ENCODE measurements at places on chromosomes 6 and 20. TPM values are rescaled to one million over a fixed set of nuclear protein-coding genes. Genes with fewer than 3 reads are reported as not detected.
A peak's percentile ranks its signal among the peaks of the same experiment; 100 is the strongest.

- no peak for DNase-seq
Observed at GRCh38 chr20:37537505-37537904, 9.8 kb upstream of the BLCAP start.

DNA sequence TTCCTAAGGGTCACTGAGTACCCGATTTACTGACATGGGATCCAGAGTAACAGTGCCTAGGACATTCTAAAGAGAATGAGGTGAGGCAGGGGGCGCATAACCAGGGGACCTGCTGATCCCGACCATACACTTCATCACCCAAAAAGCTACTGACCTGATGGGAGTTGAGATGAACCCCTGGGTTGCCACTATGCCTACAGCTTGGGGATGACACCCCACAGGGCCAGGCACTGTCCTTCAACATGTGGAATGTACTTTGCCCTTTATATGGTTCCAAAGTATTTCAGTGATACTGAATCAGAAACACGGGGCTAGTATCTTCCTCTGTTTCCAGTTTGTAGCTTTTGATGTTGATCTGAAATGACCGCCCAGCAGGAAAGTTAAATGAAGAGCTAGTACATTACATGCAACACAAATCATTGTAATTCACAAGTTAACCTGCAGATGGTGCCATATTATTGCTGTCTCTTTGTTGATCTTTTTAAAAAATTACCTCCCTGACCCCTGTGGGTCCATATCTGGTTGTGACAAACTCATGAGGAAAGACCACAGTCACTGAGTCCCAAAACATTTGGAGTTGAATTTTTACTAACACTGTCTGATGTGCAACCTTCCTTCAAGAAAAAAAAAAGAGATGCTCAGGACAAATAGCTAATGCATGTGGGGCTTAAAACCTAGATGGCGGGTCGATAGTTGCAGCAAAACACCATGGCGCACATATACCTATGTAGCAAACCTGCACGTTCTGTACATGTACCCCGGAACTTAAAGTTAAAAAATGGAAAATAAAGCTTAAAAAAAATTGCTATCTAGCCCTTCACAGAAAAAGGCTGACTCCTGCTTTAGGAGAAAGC lies 42.7 kb upstream of the GCNT2 start:
- DNase-seq, result peak; percentile 45

The GDAP1L1 gene
- 0.13 TPM for total RNA-seq

The PRDM1 gene
- 2.4 TPM for total RNA-seq

GRCh38 chr6:82511546-82511945 lies 147.9 kb downstream of the TPBG start:
- DNase-seq, result no peak

The CTAGE9 gene
- not detected for total RNA-seq

DNA sequence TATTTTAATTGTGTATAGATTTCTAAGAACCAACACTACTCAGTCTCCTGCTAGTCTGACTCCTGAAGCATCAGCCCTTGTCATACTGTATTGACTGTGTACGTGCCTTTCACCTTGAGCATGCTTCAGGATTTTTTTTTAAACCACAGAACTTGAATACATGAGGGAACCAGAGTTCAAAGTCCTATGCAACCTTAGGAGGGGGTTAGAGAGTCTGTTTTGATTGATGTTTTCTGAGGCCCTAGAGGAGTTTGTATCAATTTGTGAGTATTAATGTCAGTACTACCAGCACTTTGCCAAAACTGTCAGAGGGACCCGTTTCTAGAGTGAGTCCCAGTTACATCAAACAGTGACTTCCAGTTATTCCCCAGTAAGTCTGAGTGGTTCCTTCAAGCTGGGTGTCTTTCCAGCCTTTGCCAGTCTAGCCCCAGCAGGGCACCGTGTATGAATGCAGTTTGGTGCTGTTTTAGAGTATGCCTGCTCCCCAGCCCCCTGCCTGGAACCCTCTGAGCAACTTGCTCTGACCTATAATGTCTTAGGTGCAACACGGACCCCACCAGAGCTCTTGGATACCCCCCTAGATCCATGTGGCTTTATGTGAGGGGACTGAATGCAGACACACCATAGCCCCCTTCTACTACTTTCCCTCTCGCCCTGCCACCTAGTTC lies 8.5 kb downstream of the TP53INP2 start:
- no peak for DNase-seq

The YTHDF1 gene
- 23.8 TPM for total RNA-seq

DNA sequence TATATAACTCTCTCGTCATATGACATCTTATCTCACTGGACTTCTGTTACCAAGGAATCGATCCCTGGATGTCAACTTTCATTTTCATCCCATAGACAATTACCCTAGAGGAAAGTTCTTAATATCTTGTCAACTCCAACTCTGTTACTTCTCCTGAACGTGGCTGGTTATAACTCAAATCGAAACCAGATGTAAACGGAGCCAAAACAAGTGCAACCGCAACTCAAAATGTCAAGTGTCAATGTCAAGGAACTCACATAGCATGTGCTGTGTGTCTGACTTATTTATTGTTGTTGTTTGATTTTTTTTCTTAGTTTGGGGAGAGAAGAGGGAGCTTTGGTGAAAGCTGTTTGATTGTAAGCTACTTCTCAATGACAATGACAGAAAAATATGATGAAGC lies 108.6 kb downstream of the VIP start:
- no peak for DNase-seq

DNA sequence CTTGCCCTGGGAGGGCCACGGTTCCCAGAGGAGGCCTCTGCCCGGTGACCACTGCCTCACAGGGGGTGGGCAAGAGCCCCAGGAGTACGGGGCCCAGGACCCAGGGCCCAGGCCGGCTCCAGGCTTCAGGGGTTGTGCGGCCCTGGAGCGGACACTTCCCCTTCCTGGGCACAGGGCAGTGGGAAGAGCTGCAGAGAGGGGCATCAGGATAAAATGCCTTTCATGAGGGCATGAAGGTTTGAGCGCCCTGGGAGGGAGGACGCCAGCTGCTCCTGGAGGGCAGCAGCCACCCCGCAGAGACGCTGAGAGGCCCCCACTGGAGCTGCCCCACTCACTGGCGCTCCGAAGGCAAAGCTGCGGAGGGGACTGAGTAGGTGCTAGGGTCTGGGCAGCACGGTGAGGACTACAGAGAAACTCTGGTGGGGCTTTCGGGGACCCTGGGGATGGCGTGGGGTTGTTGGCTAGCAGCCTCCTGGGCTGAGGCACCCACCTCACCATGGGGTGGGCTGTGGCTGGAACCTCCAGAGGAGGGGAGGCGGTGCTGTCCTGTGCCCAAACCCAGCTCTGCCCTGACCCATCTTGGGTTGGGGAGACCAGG lies 10.4 kb downstream of the LAMA5 start:
- no peak for DNase-seq

The ESR1 gene
- 0.23 TPM for total RNA-seq

- DNase-seq, result peak; percentile 88
Observed at GRCh38 chr6:31663961-31664789, 622 bp downstream of the GPANK1 start.

DNA sequence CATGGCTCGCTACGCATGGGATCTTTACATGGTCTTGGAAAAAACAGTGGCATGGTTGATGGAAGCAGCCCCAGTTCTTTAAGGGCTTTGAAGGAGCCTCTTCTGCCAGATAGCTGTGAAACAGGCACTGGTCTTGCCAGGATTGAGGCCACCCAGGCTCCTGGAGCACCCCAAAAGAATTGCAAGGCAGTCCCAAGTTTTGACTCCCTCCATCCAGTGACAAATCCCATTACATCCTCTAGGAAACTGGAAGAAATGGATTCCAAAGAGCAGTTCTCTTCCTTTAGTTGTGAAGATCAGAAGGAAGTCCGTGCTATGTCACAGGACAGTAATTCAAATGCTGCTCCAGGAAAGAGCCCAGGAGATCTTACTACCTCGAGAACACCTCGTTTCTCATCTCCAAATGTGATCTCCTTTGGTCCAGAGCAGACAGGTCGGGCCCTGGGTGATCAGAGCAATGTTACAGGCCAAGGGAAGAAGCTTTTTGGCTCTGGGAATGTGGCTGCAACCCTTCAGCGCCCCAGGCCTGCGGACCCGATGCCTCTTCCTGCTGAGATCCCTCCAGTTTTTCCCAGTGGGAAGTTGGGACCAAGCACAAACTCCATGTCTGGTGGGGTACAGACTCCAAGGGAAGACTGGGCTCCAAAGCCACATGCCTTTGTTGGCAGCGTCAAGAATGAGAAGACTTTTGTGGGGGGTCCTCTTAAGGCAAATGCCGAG lies 78.2 kb downstream of the ASXL1 start:
- DNase-seq, result no peak

GRCh38 chr6:36791521-36792135 lies 47.6 kb downstream of the CPNE5 start:
- DNase-seq, result no peak

DNA sequence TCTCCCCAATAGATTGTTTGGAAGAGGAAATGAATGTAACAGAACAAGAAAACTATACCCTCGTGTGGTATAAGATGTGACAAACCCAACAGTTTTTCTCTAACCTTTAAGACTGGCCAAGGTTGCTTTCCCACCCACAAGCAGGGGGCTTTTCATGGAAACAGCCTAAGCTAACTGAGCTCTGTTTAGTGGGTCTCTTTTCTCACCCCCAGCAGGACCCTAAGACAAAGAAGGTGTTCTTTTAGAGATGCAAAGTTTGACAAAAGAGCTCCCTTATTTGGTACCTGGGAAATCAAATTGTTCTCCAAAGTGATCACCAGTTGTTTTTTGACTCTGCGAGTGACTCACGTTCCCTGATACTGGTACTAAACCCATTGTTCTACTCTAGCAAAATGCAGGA lies 59.1 kb downstream of the MBOAT1 start:
- DNase-seq, result no peak

DNA sequence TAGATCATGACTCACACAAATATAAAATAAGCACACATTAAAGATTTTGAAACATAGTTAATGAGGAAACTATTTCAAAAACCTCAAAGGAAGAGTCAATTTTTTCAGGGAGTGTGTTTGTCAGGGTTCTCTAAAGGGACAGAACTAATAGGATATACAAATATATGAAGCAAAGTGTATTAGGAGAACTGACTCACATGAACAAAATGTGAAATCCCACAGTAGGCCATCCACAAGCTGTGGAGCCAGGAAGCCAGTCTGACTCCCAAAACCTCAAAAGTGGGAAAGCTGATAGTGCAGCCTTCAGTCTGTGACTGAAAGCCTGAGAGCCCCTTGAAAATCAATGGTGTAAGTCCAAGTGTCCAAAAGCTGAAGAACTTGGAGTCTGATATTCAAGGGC lies 898.0 kb upstream of the EYS start:
- no peak for DNase-seq

The LPA gene
- not detected for total RNA-seq

- no peak for DNase-seq
Observed at GRCh38 chr6:166621114-166621540, 5.9 kb downstream of the RPS6KA2 start.

GRCh38 chr6:30163090-30163917 lies at the start of gene TRIM15:
Gene TRIM15, plus strand, starts transcription at chr6:30163546. Its CDS starts 139 bp downstream, at chr6:30163685.
- DNase-seq, result no peak

DNA sequence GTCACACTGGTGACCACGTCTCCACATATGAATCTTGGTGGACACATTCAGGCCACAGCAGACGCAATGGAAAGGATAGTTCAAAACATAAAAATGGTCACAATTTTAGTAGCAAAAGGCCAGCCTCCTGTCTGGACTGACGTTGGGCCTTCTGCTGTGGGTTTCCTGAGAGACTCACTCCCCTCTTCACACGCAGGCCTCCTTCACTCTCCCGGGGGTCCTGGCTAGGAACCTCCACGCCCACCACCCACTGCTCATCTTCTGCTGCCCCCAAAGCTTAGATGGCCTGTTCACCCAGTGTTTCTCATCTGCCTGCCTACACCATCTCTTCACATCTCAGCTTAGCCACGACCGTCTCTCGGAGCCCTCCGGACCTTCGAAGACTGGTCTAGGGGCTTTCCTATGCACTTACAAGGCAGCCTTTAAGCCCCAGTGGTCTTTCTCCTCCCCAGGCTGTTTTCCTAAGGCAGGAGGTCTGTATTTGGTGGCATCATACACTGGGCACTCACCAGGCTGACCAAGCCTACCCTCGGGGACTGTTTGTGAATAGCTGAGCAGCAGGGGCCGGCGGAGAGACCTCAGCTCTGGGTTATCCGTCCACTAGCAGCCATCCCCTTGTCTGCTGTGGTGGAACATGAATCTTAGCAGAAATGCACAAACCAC lies 46.6 kb upstream of the AFDN start:
- no peak for DNase-seq

DNA sequence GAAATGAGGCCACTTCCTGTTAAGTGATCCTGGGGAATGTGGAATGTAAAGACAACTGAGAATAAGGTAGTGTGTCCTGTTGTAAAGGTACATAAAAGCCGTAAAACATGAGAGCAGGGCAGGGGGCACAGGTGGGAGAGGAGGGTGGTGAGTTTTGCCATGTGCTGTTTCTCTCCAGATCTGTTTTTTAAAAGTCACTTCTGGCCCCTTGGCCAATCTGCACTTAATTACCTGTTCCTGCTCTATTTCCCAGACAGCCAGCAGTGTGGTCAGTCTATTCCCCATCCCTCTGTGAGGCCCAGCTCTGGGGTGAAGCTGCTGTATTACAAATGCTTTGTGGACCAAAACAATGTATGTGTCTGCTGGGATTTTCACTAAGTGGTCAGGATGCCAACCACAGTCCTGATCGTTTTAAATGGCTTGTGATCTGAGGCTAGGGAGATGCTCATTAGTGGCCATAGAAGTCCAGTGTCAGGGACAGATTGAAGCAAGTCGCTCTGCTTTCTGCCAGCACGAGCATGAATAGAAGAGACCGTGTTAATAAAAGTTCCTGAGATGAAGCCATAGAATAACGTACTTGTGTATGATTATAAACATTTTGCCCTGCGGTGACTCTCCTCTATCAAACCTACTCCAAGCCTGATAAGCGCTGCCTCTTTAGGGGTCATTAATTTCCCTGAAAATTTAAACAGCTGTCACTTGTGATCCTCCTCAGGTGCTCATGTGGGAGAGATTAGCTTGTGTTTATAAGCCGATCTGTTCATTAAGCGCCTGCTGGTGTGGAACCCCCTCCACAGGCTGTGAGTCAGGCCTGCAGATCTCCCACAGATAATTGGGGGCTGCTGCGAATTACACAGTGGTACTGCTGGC lies 111.8 kb upstream of the CENPW start:
- DNase-seq, result no peak

The PSORS1C2 gene
- total RNA-seq, result not detected

- no peak for DNase-seq
Observed at GRCh38 chr6:84516154-84516553, 248.2 kb downstream of the TBX18 start.

Measured in LHCN-M2 (cell line).